ENCODE measurements at places on chromosomes 7 and 10.
A peak's percentile ranks its signal among the peaks of the same experiment; 100 is the strongest.

DNA sequence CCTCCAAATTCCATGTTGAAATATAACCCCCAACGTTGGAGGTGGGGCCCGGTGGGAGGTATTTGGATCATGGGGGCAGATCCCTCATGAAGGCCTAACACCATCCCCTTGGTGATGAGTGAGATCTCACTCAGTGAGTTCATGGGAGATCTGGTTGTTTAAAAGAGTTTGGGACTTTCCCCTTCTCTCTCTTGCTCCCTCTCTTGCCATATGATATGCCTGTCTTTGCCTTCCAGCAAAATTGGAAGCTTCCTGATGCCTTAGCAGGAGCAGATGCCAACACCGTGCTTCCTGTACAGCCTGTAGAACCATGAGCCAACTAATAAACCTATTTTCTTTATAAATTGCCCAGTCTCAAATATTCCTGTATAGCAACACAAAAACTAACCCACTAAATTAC is 55.7 kb upstream of the CDK1 start:
- no peak overlapping the region for H3K27ac ChIP-seq
- H3K4me3 ChIP-seq: no peak overlapping the region
- H3K4me1 ChIP-seq: no peaks in the 10 kb centered on the region

- H3K36me3 ChIP-seq: no peaks in the 10 kb centered on the region
- no peaks in the 10 kb centered on the region for H3K27me3 ChIP-seq
- H3K27ac ChIP-seq: no peak overlapping the region
- H3K4me3 ChIP-seq: no peak overlapping the region
- no peak for DNase-seq
- H3K4me1 ChIP-seq: no peaks in the 10 kb centered on the region
Measured at GRCh38 chr10:35934642-35934995, 292.5 kb upstream of the FZD8 start.

GRCh38 chr10:283916-284356 is 148.7 kb downstream of the ZMYND11 start:
- H3K36me3 ChIP-seq: peaks cover 76% of the 10 kb centered on the region
- H3K4me1 ChIP-seq: no peaks in the 10 kb centered on the region
- no peak for DNase-seq
- H3K4me3 ChIP-seq: no peak overlapping the region
- H3K27ac ChIP-seq: no peak overlapping the region

DNA sequence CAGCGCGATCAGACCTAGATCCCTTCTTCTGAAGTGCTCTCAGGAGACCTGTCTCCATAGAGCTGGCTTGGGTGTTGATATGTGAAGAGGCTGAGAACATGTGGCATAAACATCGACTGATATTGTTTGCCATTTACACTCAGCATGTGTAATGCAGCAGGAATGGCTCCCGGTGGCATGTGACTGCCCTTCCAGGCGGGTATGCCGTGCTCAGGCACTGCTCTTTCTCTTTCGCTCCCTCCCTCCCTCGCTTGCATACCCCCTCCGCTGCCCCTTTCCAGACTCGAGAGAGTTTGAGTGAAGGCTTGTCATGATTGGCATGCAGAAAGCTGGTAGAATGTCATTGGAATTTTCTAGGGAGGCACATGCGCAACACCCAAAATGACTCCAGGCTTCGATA is 107.3 kb upstream of the PDCD4 start:
- peaks cover 4% of the 10 kb centered on the region for H3K4me1 ChIP-seq
- H3K4me3 ChIP-seq: peak overlapping the region; percentile 40
- H3K36me3 ChIP-seq: no peaks in the 10 kb centered on the region

- H3K4me1 ChIP-seq: peaks cover 18% of the 10 kb centered on the region
- H3K4me3 ChIP-seq: no peak overlapping the region
- DNase-seq: no peak
- H3K27me3 ChIP-seq: no peaks in the 10 kb centered on the region
Measured at GRCh38 chr7:121404348-121404747, 8.2 kb upstream of the FAM3C start.

GRCh38 chr10:97687785-97688781 is 1.0 kb upstream of the AVPI1 start:
- peak overlapping the region; percentile 84 for H3K4me3 ChIP-seq
- no peaks in the 10 kb centered on the region for H3K27me3 ChIP-seq
- peak overlapping the region; percentile 96 for H3K27ac ChIP-seq
- peak; percentile 52 for DNase-seq
- H3K36me3 ChIP-seq: no peaks in the 10 kb centered on the region

- H3K27ac ChIP-seq: no peak overlapping the region
- H3K4me3 ChIP-seq: no peak overlapping the region
- no peaks in the 10 kb centered on the region for H3K27me3 ChIP-seq
- H3K36me3 ChIP-seq: no peaks in the 10 kb centered on the region
Measured at GRCh38 chr10:65544756-65545155, 1381.1 kb upstream of the LRRTM3 start.
